CD4-positive, alpha-beta T cell treated with Interleukin-15 for 4 hours (primary cell): ENCODE measurements at places on chromosomes 6 and 20.

DNA sequence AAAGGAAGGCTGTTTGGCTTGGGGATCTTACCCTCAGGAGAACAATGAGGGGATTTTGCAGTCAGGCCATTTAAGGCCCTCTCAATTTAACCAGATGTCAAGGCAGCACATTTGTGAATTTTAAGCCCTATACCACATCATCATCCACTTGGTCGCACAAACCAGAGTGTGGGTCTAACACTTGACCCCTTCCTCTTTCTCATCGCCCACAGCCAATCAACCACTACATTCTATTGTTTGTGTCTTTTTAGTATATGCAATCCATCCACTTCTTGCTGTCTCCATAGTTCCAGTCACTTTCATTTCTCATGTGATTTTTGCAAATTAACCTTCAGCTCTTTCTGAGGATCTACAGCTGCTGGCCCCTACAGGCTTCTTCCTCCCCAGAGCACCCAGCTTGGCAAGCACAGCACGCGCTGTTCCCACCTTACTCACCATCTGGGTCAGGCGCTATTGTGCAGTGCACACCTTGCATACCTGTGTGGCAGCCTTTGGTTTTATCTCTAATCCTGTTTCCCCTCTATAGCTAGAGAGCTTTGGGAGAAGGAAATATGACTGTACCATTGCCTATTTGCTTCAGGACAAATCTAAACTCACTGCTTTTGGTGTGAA, 32.3 kb upstream of the CD83 start:
- no peak for DNase-seq

DNA sequence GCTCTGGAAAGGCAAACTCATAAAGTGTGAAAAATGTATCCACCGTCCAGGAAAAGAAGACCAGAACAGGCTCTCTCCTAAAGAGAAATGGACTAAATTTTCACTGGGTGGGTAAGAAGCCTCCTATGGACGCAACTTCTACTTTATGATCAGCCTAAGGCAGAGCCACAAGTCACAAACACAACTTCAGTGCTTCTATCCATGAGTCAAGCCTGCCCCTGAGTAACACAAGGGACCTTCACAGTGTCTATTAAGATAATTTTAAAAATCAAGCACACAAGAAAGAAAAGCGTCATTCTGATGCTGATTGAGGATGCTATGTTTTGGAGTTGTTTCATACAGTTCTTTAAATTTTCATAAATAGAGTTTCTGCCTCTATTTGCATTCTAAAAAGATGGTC, 601.7 kb upstream of the ARID1B start:
- no peak for DNase-seq

DNA sequence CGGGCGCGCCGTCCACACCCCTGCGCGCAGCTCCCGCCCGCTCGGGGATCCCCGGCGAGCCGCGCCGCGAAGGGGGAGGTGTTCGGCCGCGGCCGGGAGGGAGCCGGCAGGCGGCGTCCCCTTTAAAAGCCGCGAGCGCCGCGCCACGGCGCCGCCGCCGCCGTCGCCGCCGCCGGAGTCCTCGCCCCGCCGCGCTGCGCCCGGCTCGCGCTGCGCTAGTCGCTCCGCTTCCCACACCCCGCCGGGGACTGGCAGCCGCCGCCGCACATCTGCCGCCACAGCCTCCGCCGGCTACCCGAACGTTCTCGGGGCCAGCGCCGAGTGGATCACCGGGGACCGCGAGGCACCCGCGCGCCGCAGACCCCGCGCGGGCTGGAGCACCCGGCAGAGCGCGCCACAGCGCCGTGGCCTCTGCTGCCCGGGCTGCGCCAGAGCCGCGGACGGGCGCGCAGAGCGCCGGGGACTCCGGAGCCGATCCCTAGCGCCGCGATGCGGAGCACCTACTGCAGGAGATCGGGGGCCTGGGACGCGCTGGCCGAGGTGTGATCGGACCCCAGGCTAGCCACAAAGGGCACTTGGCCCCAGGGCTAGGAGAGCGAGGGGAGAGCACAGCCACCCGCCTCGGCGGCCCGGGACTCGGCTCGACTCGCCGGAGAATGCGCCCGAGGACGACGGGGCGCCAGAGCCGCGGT, at the start of gene BMP2:
Gene BMP2, plus strand, starts transcription at position 151 of the 692 bp plus-strand sequence. CDS start 2,441 bp downstream, outside the sequence.
- no peak for DNase-seq

DNA sequence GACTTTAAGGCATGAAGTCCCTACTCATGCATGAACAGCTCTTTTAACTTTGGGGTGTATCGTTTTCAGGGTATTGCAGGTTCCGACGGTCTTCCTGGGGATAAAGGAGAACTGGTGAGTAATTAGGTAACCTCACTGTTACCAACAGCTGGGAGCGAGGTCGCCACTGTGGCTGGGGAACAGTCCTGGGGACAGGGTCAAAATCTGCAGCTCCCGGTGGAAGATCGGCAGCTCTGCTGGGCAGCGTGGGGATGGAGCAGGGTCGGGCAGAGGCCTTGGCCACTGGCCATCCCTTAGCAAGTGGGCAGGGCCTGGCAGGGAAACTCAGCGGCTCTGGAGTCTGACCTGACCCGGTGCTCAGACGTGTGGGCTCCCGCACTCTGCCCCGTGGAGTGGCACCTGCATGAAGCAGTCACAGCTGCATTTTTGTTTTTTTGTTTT, 16.1 kb downstream of the COL9A3 start:
- no peak for DNase-seq

GRCh38 chr6:170106906-170107525, 183.9 kb downstream of the DLL1 start:
- DNase-seq = no peak

GRCh38 chr6:170149681-170150589, 140.9 kb downstream of the DLL1 start:
- no peak for DNase-seq

DNA sequence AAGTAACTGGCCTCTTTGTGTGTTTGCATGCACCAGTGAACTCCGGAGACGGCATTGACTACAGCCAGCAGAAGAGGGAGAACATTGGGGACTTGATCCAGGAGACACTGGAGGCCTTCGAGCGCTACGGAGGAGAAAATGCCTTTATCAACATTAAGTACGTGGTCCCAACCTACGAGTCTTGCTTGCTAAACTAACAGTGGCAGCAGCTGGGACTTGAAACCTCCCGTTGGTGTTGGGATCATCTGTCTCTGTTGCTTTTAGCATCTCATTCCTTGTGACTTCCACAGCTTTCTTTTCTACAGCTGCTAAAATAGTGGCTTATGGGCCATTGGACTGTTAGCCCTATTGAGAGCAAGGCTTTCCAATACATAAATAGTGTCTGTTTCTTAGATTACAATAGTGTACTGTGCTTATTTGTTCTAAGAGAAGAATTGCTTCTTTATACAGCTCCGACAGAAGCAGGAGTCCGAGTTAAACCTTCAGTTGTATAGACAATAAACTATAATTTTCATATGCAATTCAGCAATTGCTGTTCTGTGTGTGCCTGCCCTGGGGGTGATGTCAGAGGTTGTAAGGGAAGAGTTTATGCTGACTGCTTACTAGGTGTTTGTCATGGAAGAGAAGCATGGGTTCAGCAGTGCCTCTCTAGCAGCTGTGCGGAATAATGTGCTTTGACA, 99.6 kb upstream of the QKI start:
- DNase-seq = no peak

DNA sequence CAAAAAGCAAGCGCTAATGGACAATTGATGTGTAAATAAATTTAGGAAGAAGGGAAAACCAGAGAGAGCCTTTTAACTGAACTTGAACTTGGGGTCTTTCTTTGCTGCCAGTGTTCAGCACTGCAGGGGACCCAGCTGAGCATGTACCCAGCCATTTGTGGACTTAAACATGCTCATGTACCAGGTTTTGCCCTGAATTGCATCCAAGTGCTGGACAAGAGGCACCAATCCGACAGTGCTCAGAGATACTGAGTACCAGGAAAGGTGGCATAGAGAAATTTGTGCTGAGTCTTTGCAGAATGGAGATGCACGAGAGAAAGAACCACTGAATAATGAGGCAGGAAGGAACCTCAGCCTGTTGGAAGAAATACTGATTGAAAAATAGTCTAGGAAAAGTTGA, 16.0 kb downstream of the AKAP12 start:
- DNase-seq = no peak

DNA sequence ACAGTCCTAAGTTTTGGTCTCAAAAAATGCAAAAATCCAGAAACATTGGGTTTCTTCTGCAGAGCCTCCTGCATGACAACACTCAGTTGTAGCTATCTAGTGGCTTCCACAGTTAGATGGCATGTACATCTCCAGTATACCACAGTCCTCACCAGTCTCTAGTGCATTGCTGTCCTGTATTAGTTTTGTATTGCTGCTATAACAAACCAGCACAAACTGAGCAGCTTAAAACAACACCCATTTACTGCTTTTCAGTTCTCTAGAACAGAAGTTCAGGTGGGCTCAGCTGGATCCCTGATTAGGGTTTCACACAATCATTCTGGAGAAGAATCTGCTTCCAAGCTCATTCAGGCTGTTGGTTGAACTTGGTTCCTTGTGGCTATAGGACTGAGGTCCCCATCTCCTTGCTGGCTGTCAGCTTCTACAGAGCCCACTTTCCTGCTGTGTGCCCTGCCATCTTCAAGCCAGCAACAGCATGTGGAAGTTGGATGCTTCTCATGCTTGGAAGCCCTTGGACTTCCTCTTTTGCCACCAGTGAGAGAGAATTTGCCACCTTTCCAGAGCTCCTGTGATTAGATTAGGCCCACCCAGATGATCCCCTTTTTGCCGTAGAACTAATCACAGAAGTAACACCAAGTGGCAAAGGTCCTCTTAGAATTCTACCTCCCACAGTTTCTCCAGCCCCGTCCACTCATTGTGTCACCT, 48.9 kb upstream of the TBC1D7 start:
- DNase-seq = no peak

GRCh38 chr20:22248051-22248667, 336.2 kb downstream of the FOXA2 start:
- no peak for DNase-seq

GRCh38 chr6:169659820-169660610, 41.8 kb downstream of the WDR27 start:
- no peak for DNase-seq

DNA sequence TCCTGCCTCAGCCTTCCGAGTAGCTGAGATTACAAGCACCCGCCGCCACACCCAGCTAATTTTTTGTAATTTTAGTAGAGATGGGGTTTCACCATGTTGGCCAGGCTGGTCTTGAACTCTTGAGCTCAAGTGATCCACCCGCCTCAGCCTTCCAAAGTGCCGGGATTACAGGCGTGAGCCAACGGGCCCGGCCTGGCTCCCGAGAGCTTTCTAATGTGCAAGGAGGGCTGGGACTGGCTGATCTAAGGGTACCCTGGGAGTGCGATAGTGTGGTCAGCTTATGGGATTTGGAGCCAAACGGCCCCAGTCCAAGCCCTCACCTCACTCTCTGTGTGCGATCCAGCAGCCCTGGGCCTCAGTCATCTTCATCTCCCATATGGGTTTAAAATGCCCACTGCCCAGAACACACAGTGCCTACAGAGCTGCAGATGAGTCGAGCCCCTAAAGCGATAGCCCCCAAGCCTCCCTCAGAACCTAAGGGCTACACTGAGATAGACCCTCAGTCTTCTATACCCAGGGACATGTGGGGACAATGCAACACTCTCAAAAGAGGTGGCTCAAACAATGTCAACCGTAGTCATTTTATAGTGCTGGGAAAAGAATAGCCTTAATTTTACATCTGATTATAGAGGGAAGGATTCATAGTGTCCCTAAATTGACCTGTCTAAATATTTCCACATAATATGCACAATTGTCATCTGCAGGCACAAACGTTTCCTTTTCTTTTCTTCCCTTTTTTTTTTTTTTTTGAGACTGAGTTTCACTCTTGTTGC, 50.1 kb downstream of the SSR1 start:
- no peak for DNase-seq

GRCh38 chr6:12608874-12609273, 107.7 kb upstream of the PHACTR1 start:
- no peak for DNase-seq

DNA sequence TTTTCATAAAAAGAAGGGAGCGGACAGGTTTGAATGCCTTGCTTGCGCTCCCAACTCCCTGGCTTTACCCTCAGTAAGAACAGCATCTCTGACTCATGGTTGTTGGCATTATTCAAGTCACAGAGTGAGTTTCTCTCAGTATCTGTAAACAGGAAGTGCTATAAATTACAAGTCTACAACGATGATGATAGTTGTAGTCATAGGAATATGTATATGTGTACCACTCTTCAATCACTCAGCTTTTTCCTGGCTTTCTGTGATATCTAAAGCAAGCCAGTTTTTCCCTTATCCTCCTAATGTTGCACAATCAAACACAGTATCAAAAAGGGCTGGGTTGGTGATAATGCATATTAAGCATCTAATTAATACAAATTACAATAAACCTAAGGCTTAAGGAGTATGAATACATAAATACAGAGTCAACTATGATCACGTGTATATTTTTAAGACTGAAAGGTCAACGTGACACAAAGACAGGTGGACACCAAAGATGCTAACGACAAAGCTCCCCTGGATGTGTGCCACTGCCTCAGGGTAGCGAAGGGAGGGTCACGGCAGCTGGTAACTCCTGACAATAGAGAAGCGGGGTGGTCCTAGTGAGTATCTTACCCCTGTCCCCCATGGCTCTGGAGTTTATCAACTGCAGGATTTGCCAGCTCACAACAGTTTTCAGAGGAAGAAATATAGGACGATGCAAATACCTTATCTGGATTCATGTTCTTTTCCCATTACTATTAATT, 202.8 kb downstream of the BTBD9 start:
- no peak for DNase-seq

DNA sequence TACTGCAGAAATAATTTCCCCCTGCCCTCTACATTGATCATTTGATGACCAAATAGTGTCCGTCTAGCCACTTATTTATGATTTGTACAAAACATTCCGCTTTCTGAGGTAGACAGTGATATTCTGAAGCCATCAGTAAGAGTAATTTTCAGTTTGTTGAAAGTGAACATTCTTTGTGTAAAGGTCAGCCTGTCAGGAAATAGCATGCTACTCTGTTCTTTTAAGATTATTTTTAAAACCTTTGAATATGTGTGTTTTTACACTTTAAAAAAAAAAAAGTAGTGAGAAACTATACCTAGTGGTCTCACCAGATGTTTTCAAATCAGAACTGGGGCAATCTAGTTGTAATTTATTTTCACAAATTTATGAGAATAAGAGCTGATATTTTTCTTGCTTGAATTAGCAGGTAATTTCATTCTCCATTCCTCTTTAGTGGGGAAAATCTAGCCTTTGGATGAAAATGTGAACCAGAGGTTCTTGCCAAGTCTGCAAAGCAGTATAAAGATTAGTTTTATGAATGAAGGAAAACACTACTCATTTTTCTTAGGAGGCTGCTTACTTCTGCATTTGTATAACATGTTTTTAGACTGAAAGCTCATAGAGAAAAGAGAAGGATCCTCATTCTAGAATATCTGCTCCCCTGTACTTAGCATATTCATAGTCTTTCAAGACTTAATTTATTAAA, 12.1 kb upstream of the REV3L start:
- no peak for DNase-seq

DNA sequence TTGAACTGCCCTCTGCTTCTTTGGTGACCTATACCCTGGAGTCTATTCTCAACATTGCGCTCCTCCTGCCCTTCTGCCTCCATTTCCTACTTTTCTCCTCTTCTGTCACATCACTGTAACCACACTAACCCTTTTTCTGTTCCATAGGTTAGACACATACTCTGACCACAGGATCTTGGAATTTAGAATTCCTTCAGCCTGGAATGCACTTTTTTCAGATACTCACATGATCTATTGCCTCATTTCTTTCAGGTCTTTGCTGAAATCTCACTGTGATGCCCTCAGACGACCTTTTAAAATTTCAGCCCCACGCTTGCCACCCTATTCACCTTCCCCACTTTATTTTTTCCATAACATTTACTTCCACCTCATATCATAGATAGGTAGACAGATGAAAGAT, 5.1 kb downstream of the VNN1 start:
- DNase-seq = no peak
